Uterus (tissue), 4 donors: ENCODE measurements at places on chromosomes 11 and 22.

GRCh38 chr22:27317096-27317495, 484.5 kb downstream of the MN1 start:
- DNase-seq, result no peak

DNA sequence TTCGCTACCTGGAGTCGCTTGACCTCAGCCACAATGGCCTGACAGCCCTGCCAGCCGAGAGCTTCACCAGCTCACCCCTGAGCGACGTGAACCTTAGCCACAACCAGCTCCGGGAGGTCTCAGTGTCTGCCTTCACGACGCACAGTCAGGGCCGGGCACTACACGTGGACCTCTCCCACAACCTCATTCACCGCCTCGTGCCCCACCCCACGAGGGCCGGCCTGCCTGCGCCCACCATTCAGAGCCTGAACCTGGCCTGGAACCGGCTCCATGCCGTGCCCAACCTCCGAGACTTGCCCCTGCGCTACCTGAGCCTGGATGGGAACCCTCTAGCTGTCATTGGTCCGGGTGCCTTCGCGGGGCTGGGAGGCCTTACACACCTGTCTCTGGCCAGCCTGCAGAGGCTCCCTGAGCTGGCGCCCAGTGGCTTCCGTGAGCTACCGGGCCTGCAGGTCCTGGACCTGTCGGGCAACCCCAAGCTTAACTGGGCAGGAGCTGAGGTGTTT, 12.8 kb downstream of the TSKU start:
- peak; percentile 13 for DNase-seq

GRCh38 chr11:67641338-67642172, 2.0 kb upstream of the TBX10 start:
- no peak for DNase-seq

GRCh38 chr11:113317339-113317738, 3.0 kb downstream of the TTC12 start:
- no peak for DNase-seq

DNA sequence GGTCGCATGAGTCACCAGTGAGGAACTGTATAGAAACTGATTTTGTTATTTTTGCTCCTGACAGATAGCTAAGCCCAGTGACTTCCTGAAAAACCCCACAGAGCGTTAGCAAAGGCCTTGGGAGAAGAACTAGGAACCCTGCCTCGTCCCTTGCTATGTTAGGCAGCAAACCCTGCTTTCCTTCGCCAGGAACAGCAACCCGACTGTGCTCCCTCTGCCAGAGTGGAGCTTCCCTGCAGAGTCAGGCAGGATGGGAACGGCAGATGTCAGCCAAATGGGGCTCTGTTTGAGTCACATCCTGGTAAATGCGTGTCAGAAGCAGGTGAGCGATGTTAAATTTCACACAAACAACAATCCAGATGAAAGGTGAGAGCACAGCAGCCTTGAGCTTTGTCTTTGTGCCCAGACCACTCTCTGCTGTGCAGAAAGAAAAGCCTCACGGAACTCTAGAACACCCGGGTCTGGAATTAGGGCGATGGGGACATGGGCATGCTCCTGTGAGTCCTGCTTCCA, 186.6 kb downstream of the ADAMTS15 start:
- DNase-seq, result no peak

DNA sequence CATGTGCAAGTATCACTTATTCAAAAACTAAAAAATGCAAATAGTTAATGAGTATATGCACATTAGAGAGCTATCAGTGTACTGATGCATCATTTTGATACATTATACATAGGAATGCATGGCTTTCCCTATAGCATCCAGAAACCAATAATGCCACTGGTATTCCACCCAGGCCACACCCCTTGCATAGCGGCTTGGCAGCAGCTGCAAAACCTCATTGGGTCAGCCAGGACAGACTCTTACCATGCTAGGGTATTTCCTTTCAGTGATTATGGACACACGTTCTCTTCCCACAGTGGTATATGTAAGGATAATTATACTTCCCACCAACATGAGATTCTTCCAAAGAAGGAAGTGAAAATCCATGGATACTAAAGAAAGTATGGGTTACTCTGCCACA, 145.9 kb upstream of the PITPNB start:
- DNase-seq, result no peak

DNA sequence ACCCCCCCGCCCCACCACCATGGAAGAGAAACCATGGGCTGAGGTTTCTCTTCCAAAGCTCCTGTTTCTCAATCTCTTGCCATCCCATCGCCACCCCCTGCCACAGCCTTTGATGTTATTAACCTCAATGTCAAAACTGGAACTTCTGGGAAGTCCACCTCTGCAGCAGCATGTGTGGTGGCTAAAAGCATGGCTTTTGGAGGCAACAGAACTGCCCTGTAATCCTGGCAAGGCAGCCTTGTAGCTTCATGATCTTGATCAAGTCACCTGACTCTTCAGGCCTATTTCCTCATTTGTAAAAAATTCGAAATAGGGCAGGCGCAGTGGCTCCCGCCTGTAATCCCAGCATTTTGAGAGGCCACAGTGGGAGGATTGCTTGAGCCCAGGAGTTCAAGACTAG, 3.5 kb upstream of the COX8A start:
- no peak for DNase-seq

DNA sequence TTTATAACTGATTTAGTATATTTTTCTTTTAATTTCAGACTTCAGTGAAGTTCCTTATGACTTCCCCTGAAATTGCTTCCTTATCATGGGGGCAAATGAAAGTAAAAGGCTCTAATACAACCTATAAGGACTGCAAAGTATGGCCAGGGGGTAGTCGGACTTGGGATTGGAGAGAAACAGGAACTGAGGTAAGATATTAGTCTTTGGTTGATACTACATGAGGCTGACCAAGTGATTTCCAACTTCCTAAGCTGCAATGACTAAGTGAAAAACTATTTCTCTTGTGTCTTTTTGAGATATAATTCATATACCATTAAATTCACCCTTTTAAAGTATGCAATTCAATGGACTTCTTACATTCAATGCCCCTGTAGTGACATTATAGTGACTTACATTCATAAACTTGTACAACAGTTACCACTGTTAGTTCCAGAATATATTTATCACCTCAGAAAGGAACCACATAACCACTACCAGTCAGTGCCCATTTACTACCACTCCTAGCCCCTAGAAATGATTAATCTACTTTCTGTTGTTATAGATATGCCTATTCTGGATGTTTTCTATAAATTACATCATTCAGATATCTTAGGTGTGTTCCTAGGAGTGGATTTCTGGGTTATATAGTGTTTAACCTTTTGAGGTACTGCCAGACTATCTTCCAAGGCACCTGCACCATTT, 21.6 kb downstream of the AAMDC start:
- DNase-seq, result no peak

DNA sequence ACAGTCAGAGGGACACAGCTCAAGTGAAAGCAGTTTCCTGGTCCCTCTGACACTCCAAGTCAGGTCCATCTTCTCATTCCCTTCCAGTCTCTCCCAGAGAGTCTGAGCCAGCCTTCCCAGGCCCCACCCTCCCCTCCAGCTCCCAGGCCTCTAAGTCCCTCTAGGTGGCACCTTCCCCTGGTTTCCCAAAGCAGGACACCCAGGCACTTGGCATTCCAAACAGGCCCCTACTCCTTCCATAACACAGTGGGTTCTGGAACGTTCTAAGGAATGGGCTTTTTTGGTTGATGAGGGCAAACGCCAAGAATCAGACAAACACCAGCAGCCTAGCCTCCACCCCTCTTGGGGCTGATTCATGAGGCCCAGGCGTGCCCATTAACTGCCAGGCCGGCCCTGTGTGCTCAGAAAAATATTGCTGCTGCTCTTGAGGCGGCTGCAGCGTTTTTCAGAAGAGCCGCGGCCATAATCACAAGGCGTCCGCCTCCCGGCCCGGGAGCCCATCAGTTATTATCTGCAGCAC, 418.7 kb downstream of the SOX6 start:
- no peak for DNase-seq

DNA sequence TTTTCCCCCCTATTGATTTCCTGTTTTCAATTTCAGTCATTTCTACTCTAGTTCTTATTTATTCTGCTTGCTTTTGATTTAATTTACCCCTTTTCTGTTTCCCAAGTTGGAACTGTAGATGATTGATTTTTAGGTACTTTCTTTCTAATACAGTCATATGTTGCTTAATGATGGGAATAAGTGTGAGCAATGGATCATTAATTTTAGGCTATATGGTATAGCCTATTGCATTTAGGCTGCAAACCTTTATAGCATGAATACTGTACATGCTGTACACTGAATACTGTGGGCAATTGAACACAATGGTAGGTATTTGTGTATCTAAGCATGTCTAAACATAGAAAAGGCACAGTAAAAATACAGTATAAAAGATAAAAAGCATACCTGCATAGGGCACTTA, 44.9 kb downstream of the DDX10 start:
- DNase-seq, result no peak

DNA sequence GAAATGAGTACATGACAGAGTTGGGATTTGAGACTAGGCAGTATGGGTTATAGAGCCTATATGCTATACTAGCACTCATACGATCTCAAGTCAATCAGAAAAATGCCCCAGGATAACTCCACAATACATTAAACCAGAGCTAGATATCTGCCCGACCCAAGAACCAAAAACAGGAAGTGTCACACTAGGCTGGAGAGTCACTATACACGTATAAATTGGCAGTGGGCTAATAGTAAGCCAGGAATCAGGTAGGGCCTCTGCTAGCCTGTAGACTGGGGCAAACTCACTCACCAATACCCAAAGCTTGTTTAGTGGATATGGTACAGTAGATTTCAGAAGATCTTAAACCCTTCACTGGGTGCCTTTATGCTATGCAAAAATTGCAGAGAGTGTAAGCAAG, 16.2 kb upstream of the EIF4G2 start:
- no peak for DNase-seq

- no peak for DNase-seq
These were observed 47.2 kb downstream of the TP53I11 start for GRCh38 chr11:44903518-44903917.

- DNase-seq, result peak; percentile 40
These were observed 682 bp downstream of the LARGE1 start for GRCh38 chr22:33919391-33920196.

DNA sequence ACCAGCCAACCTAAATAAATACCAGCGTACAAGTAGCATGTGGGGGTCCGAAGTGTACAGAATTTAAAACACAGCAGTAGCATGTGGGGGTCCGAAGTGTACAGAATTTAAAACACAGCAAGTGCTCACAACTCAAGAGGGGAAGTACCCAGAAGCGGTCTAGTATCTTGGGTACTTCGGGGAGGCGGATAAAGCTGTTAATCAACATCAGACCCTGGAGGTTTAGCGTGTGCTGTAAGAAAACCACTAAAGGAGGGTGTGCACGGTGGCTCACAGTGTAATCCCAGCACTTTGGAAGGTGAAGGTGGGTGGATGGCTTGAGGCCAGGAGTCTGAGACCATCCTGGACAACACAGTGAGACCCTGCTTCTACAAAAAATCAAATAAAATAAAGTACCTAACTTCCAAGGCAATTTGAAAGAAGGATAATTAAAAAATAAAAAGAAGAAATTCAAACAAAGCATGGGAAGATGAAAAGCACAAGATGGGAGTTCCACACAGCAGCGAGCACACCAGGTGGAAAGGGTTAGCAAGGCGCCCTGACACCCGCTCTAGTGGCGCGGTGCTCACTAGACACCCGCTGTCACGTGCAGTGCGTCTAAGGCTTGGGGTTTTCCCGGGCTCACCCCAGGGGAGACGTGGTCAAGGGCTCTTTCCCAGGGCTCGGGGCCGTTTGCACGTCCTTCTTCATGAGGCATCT, 35.0 kb upstream of the MOB2 start:
- DNase-seq, result no peak

- DNase-seq, result no peak
These were observed 21.3 kb downstream of the ZBTB16 start for GRCh38 chr11:114080769-114081168.

GRCh38 chr11:18765554-18765953, 26.0 kb downstream of the PTPN5 start:
- no peak for DNase-seq

DNA sequence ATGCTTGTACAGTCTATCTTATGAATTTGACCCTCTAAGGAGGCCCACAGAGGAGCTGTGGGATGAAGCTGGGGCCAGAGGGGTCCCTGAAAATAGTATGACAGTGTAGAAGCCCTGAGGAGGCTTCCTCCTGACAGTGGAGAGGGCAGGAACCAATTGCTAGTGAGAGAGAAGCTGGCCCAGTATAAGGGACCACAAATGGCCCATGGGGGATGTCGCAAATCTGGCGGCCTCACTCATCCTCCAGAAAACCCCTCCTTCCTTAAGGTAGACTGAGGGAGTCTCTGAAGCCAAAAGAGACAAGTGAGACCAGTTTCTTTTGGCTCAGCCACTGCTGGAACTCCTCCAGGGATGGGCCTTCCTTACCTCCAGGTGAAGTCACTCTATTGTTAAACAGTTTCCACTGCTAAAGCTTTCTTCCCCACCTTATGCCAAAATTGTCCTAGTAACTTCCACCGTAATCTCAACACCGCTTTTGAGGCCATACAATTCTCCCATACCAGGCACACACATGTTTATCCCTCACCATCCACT, 17.8 kb upstream of the CASTOR1 start:
- no peak for DNase-seq

DNA sequence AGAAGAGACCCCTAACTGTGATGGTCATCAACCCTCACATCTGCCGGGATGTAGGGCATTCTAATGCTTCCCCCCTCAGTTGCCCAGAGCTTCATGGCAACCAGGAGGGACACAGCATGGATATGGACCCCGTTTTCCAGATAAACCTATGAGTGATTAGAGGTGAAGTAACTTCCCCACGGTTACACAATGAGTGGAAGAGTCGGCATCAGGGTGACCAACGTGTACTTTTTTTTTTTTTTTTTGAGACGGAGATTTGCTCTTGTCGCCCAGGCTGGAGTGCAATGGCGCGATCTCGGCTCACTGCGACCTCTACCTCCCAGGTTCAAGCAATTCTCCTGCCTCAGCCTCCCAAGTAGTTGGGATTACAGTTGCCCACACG, 25.0 kb downstream of the TXN2 start:
- no peak for DNase-seq

- DNase-seq, result no peak
These were observed 272.1 kb downstream of the FAM76B start for GRCh38 chr11:95517453-95517852.

- DNase-seq, result no peak
These were observed 14.8 kb downstream of the FSHB start for GRCh38 chr11:30245621-30246020.

- no peak for DNase-seq
These were observed 5.4 kb upstream of the IGLL5 start for GRCh38 chr22:22882033-22882717.
